ENCODE measurements at places on chromosomes 7 and 10.

- DNase-seq, result no peak
Measured at GRCh38 chr7:82818171-82818570, 344.5 kb downstream of the PCLO start.

DNA sequence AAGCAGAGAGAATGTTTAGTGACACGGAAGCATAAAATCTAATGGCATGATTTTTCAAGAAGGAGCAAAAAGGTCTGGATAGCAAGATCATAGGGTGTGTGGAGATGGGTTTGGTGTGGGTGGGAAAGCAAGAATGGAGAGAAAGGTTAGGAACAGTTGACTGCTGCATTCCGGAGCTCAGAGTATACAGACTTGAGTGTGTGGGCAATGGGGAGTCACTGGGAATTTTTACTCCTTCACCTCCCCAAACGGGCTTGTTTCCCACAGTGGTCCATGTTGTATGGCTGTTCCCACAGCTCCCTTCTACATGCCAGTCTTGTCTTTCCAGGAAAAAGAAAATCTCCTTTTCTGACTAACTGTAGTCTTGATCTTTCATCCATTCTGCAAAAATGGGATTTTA is 122.1 kb downstream of the CDK6 start:
- no peak for DNase-seq

DNA sequence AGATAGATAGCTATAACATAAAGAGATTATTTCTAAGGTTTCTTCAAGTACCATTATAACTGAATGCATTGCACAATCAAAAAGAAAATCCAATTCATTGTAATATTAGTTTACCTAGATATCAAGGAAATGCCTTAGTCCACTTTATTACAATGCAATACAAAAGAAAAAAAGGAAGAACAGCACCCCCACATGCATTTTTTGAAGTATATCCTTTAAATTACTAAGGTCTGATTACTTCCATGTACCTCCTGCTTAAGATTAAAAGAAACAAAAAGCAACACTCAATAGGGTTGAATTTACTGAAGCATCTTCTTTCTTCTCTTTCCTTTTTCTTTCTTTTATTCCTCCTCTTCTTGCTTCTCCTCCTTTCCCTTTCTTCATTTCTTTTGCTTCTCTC is 973.8 kb upstream of the LRRTM3 start:
- no peak for DNase-seq

- DNase-seq, result no peak
Measured at GRCh38 chr10:79339266-79339665, 8.0 kb upstream of the PPIF start.

- no peak for DNase-seq
Measured at GRCh38 chr7:135745703-135746312, 2.8 kb downstream of the FAM180A start.

All from NCI-H1092 (cell line).